ENCODE measurements at places on chromosomes 2 and 18. TPM values are rescaled to one million over a fixed set of nuclear protein-coding genes. Genes with fewer than 3 reads are reported as not detected.

Gene GBX2
- 3.0 TPM for total RNA-seq

Gene TRPM8
- total RNA-seq, result 0.21 TPM

Gene GKN1
- total RNA-seq, result not detected

Gene RAD51AP2
- not detected for total RNA-seq

Gene HTR2B
- total RNA-seq, result 0.06 TPM

Gene RFX8
- total RNA-seq, result not detected

Gene GAD1
- 0.71 TPM for total RNA-seq

Gene STPG4
- not detected for total RNA-seq

Gene KCTD1
- 36.9 TPM for total RNA-seq

Gene ITGB1BP1
- total RNA-seq, result 187 TPM

Gene SLC8A1
- 0.26 TPM for total RNA-seq

Gene FABP1
- not detected for total RNA-seq

Gene LDLRAD4
- total RNA-seq, result 3.3 TPM

Gene NBAS
- 13.9 TPM for total RNA-seq

Gene SPTBN1
- 148 TPM for total RNA-seq

Gene MAL
- not detected for total RNA-seq

Gene CIAO1
- total RNA-seq, result 74.6 TPM

Gene FMNL2
- 26.3 TPM for total RNA-seq

Gene RAB17
- total RNA-seq, result 0.36 TPM

Gene PDCD1
- not detected for total RNA-seq

Gene RGPD6
- total RNA-seq, result 8.4 TPM

Gene CASP10
- total RNA-seq, result 2.0 TPM

Gene KCNE4
- total RNA-seq, result 0.69 TPM

Gene EFR3B
- total RNA-seq, result 12.3 TPM
